IPS-NIHi11 (cell line): ENCODE measurements at places on chromosomes 13 and 19.

GRCh38 chr13:51827254-51827653, 17.7 kb downstream of the TMEM272 start:
- no peak for DNase-seq

- DNase-seq: no peak
Measured at GRCh38 chr19:34661357-34661756, 15.6 kb downstream of the SCGB2B2 start.

DNA sequence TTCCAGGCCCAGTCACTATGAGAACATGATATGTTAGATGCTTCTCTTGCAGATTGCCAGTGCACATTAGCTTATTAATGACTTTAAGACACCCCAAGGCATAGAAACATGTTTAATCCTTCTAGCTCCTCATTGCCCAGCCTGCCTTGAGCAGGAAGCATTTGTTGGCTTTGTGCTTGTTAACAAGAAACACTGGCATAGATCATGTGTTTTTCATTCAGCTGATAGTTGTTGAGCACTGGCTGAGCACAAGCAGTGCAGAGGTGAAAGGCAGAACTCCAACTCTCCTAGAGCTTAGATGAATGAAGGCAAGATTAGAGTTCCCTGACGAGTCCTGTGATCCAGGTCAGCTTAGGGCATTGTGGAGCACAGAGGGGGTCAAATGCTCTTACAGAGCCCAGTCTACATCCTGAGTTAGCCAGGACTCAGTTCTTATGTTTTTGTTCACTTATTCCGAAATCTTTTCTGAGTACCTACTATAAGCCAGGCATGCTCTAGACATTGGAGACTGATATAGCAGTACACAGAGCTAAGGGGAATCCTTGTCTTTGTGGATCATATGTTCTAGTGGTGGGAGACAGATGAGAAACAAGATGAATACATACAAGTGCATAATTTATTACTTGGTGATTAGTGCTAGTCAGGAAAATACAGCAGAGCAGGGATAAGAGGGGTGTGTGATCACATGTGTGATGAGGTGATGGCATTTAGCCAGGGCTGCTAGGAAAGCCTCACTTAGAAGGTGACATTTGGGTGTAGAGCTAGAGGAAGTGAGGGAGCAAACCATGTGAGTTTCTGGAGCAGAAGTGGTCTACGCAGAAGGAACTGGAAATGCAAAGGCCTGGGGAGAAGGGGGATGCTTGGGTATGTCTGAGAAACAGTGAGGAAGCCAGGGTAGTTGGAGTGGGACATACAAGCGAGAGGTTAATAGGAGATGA, 101.2 kb downstream of the WASF3 start:
- DNase-seq: no peak

DNA sequence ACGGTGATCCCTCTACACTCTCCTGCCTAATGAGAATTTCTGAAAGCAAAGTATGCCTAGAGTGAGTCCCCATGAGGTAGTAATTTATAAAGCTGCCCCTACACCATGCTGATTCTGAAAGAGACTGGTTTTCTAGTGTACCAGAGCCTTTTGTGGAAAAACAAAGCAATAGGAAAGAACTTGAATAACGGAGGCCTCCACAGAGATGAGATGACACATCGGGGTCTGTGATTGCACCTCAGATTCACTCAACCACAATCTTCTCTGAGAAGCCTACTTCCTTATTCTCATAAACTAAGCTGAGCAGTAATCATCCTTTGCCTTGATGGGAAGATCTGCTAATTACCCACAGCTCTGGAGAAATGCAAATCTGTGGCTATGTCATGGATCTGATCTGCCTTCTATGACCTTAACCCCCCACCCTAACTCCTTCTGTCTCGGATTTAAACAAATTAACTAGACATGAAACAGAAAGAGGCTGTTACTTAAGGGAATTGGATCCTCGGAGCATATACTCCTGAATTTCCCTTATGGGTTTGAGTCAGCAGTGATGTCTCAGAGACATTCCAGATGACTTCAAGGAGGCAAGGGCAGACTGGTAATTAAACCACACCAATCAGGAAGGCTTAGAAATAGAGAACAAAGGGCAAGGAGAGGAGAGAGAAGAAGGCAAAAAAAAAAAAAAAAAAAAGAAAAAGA, 128.0 kb downstream of the DCT start:
- no peak for DNase-seq

GRCh38 chr13:97250560-97250959, 28.4 kb downstream of the MBNL2 start:
- DNase-seq: no peak

GRCh38 chr19:39194832-39195542, 1.8 kb upstream of the NCCRP1 start:
- no peak for DNase-seq

DNA sequence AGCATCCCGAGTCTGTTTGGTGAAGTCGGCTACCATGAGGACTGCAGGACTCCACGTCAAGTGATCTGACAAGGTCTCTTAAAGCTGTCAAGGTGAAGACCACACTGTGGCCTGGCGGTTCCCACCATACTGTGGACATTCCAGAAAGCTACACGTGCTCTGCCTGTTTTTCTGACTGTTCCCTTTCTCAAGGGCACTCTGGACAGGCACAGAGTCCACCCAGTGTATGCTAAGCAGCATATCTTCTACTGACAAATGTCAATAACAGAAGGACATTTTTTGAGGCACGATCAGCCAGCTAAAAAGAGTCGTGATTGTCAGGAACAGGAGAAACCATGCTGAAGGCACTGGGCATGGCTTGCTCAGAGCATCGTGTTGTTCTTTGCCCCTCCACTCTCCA, 12.8 kb upstream of the WASF3 start:
- DNase-seq: no peak

DNA sequence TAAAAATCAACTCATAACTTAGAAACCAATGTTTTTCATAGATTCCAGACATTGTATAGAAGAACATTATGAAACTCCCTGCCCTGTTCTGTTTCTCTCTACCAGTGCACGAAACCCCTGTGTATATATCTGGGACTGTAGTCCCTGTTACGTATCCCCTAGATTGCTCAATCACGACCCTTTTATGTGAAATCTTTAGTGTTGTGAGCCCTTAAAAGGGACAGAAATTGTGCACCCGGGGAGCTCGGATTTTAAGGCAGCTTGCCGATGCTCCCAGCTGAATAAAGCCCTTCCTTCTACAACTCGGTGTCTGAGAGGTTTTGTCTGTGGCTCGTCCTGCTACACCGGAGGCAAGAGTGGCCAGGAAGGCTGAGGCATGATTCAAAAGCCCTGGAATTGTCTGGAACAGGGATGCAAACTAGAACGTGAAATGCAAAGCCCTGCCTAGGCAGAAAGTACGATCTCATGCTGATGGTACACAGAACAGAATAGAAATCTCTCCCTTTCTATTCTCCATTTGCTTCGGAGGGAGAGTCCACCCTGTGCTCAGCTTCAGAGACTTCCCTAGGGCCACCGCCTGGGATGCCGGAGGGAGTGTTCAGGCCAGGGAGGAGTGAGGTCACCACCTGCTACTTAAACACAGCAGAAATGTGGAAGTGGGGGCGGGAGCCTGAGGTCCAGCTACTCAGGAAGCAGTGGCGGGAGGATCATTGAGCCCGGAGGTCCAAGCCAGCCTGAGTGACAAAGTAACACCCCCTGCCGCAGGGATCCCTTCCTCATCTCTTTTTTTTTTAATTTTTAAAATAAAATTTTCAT, 758 bp upstream of the ZNF888 start:
- peak; percentile 39 for DNase-seq

DNA sequence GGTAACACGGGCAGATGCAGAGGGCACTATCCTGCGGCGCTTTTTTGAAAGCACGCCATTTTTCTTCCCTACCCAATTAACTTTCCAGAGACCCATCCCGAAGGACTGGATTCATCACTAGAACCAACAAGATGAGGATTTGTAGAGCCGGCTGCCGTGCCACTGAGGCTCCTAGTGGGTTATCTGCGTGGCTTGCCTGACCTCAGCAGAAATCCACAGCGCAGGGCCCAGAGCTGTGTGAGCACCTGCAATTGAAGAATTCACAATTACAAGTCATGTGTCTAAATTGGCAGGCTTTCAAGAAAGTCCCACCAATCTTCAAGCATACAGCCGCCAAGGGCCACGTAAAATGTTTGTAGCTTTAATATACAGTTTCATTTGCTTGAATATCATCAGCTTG, 75.5 kb downstream of the ALOX5AP start:
- DNase-seq: no peak

DNA sequence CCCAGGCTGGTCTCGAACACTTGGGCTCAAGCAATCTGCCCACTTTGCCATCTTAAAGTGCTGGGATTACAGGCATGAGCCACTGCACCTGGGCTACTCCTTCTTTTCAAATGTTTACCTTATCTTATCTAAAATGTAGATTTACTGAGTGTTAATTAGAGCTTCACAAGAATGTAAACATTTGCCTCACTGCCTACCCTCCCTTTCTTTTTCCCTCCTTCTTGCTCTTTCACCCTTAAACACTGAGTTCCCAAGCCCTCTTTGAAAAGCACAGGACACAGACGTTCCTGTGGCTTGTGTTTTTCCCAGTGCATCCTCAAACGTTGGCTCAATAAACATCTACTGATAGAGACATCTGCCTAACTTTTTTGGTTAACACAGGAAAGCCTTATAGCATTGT, 32.7 kb upstream of the CYSLTR2 start:
- DNase-seq: no peak
